Amniotic epithelial cell (primary cell): ENCODE measurements at places on chromosomes 7 and 10.

DNA sequence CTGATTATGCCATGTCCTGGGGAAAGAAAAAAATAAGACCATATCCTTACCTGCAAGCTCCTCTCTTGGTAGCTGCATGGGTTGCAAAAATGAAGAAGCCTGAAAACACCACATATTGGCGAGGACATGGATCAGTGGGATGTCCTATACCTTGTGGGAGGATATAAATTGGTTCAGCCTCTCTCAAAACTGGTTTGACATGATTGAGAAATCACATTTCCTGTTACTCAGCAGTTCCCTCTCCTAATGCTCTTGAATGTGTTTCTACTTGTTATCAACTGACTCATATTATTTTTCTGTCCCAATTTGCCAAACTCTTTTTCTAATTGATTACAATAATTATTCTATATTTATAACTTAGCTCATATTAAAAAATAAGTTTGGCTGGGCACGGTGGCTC lies 380.2 kb downstream of the EXOC4 start:
- peak; percentile 69 for DNase-seq

DNA sequence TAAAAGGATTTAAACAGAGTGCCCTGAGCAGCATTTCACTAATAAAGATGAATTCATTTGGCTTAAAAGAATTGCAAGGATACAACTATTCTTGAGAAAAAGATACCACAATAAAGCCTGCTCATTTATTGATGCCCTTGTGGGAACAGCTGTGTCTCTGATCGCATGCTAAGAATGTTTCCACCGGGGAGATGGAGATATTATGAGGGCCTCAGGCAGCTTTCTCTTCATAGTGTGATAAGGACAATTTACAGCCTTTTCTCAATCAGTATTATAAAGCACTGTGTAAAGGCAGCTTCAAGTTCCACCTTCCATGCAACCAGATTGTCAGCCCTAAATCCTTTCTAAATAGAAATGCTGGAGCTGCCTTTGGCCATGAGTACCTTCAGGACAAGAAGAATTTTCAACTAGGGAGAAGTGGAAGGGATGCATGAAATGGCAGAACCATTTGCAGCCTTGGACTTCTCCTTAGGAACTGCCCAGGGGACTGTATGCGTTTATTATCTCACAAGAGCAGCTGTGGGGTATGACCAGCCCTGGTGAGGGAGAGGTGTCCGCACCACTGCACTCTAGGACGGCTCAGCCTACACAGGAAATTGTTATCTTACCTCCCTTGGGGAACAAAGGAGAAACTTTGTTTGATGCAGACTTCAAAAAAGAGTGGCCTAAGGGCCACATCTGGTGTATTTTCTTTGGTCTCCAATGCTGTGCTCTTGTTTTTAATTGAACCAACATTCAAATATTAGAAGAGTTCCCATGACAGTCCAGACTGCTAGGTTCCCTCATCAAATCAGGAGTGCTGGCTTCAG lies 116.9 kb upstream of the PCGF5 start:
- DNase-seq, result peak; percentile 7

DNA sequence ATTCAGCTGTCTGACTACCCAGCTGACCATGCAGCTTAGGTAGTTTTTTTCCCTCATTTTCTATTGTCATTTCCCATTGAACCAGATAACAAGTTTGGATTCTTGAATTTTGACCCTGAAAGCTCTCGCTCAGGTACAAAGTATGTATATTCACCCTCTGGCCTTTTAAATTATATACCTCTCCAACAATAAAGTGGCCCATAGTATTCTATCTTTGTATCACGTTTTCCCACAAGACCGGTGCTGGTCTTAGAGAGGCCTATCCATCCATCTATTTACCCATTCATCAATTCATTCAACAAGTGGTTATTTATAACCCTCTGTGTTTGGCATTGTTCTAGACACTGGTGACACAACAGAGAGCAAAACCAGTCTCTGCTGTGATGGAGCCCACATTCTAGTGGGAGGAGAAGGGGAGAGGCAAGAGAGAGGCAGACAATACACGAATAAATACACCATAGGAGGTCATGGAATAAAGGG lies 35.2 kb upstream of the NPSR1 start:
- no peak for DNase-seq

- no peak for DNase-seq
These were observed 36.6 kb upstream of the BHLHA15 start for GRCh38 chr7:98174334-98175259.

- DNase-seq, result no peak
These were observed 323.1 kb upstream of the GALNT17 start for GRCh38 chr7:70808876-70809275.
